CD8-positive, alpha-beta memory T cell (primary cell): ENCODE measurements at places on chromosomes 2 and 18. TPM values are rescaled to one million over a fixed set of nuclear protein-coding genes. Genes with fewer than 3 reads are reported as not detected.

The COPS8 gene
- total RNA-seq, result 77.2 TPM

The KATNAL2 gene
- 0.98 TPM for total RNA-seq

DNA sequence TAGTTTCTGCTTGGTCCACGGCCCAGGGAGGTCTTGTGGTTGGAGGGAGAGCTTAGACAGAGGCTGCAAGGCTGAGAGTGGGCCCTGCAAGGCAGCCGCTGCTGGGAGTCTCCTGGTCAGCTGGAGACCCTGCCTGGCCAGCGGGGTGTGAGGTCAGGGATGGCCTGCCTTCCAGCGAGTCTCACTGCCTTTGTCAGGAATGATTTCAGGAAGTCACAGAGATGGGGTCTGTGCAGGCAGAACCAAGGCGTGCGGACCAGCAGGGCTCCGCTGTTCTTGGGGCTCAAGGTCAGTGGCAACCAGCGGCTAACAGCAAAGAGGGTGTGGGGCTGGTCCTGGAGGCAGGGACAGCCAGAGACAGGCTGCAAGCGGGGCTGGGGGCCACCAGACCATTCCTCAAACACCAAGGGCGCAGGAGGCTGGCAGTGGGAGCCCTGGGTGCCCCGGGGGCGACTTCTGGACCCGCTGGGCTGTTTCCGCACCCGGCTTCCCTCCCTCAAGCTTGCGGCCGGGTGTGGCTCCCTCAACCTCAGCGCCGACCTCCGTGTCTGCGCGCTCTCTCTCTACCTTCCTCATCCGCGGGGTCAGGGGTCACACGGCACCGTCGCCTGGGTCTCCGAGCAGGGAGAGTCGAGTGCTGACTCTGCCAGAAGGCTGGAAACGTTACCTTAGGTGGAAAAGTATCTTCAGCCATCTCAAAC is 124.5 kb upstream of the CTDP1 start:
- H3K27ac ChIP-seq, result no peak overlapping the region
- H3K27me3 ChIP-seq, result no peaks in the 10 kb centered on the region
- no peak overlapping the region for H3K4me3 ChIP-seq
- DNase-seq, result no peak
- H3K4me1 ChIP-seq, result no peaks in the 10 kb centered on the region

DNA sequence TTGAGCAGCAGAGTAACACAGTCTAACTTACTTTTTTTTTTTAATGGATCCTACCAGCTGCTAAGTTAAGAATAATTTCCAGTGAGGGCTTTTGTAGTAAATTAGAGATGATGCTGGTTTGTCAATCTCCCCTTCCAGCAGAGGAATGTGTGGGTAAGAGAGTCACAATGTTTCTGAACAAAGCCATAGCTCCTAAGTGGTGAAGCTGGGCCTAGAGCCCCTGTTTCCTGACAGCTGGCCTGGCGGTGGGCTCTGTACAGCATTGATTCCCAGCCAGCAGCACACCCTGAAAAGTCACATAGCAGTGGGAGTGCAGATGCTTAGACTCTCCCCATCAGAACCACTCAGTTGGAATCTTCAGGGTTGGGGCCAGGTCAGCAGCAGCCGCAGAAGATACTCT is 24.4 kb downstream of the CAPG start:
- no peak for DNase-seq
- no peak overlapping the region for H3K27ac ChIP-seq
- H3K4me3 ChIP-seq, result no peak overlapping the region
- H3K27me3 ChIP-seq, result no peaks in the 10 kb centered on the region

- H3K36me3 ChIP-seq, result no peaks in the 10 kb centered on the region
- peaks cover 22% of the 10 kb centered on the region for H3K4me1 ChIP-seq
- DNase-seq, result no peak
- no peaks in the 10 kb centered on the region for H3K27me3 ChIP-seq
- peak overlapping the region; percentile 53 for H3K27ac ChIP-seq
Measured at GRCh38 chr2:85438201-85439024, 19.9 kb downstream of the SH2D6 start.
